Natural killer cell (primary cell): ENCODE measurements at places on chromosomes 1 and 21.

DNA sequence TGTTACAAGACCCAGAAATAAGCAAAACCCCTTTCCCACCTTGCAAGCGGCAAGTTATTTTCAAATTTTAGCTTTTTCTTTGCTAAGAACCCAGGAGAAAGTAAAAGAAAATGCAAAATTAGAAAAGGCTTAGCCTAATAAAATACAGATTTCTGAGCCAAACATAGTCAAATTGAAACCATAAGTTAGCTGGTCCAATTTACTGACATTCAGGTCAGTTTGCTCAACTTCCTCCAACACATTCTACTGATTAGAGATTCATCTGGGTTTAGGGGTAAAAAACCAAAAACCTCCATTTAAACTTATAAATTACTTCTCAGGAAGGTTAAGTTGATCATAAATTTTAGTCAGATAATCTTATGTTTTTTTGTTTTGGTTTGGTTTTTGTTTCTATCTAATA, 701.8 kb upstream of the CXADR start:
- no peaks in the 10 kb centered on the region for H3K4me1 ChIP-seq
- DNase-seq, result no peak
- no peaks in the 10 kb centered on the region for H3K27me3 ChIP-seq
- no peak overlapping the region for H3K4me3 ChIP-seq
- no peak overlapping the region for H3K27ac ChIP-seq

- H3K36me3 ChIP-seq, result peaks cover under 1% of the 10 kb centered on the region
- peak; percentile 3 for DNase-seq
- no peak overlapping the region for H3K27ac ChIP-seq
- H3K27me3 ChIP-seq, result no peaks in the 10 kb centered on the region
- peaks cover 19% of the 10 kb centered on the region for H3K4me1 ChIP-seq
Measured at GRCh38 chr1:70355920-70356319, 1.4 kb upstream of the ANKRD13C start.

DNA sequence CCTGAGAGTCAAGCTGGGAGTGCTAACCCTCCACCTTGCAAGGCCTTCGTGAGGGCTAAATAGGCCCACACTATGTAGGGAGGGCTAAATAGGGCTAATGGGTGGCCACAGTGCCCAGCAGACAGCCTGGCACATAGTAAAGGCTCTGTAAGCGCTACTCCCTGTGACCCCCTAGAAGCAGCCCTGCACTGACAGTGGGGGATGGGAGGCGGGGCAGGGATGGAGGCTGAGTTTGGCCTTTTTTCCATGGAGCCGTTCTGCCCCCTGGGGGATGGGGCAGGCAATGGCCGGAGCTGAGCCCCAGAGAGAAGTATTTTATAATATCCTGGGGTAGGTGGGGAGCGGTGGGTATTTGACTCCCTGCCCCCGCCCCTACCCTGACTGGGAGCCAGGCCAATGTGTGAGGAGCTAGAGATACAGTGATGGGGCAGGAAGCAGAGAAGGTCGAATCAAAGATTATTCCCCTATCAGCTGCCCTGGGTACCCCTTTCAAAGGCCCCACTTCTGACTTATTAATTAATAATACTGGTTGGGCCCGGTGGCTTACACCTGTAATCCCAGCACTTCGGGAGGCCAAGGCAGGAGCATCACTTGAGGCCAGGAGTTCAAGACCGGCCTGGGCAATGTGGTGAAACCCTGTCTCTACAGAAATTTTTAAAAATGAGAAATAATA, 42.3 kb downstream of the LACTBL1 start:
- no peak overlapping the region for H3K27ac ChIP-seq
- DNase-seq, result peak; percentile 33
- H3K27me3 ChIP-seq, result no peaks in the 10 kb centered on the region
- no peak overlapping the region for H3K4me3 ChIP-seq
- no peaks in the 10 kb centered on the region for H3K4me1 ChIP-seq

GRCh38 chr1:156625436-156626078, 6.3 kb downstream of the HAPLN2 start:
- H3K4me1 ChIP-seq, result peaks cover 23% of the 10 kb centered on the region
- H3K4me3 ChIP-seq, result no peak overlapping the region
- H3K27ac ChIP-seq, result no peak overlapping the region
- H3K27me3 ChIP-seq, result peaks cover 30% of the 10 kb centered on the region
- no peaks in the 10 kb centered on the region for H3K36me3 ChIP-seq

DNA sequence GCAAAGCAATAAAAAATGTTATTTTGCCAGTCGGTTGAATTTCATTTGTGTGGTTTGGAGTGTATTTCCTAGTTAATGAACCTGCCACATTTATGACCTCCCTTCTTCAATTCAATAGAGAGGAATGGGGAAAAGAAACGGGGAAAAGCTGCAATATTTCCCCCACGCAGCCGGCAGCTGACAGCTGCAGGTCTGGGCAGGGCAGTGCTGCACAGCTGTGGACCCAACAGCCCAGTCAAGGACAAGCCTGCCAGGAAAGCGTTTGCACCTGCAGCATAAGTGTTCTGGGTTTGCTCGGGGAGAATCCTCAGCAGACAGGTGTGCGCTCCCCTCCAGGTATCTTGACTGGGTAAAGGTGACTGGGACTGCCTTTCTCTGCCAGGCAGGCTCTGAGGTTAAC, 53.4 kb downstream of the FBXO2 start:
- no peak for DNase-seq
- no peaks in the 10 kb centered on the region for H3K4me1 ChIP-seq
- no peak overlapping the region for H3K27ac ChIP-seq
- no peak overlapping the region for H3K4me3 ChIP-seq

DNA sequence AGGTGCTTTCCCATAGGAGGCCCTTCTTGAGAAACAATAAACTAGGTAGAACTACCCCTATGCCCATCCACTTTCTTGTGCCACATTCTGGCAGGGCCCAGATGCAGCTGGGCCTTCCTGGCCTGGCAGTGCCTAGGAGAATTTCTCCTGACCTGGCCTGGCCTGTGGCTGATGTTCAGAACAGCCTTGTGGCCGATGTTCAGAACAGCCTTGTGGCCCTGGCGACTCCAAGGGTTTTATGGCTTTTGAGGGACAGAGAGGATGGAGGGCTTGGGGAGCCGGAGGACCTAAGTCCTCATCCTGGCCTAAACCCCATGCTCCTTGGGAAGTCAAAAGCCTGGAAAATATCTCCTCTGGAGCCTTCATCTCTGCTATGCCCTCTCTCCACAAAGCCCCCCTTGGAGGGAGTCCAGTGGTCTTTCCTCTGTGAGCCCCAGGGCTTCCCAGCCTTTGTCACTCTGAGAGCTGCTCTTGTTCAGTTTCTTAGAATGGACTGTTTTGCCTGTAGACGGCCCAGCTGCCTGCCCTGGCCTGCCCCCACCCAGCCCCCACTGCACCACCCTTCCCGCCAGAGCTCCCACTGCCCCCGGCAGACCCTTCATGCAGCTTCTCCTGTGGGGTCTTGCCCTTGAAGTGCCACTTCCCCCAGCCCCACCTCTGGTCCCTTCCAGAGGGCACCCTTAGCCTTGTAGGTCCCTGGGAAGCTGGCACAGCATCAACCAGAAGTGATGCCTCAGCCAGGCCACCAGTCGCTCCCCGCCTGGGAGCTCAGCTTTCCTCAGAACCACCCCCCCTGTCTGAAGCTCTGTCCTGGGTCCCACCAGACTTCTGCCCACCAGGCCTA, 7.0 kb downstream of the GPR37L1 start:
- no peak overlapping the region for H3K4me3 ChIP-seq
- DNase-seq, result no peak
- H3K27me3 ChIP-seq, result no peaks in the 10 kb centered on the region

DNA sequence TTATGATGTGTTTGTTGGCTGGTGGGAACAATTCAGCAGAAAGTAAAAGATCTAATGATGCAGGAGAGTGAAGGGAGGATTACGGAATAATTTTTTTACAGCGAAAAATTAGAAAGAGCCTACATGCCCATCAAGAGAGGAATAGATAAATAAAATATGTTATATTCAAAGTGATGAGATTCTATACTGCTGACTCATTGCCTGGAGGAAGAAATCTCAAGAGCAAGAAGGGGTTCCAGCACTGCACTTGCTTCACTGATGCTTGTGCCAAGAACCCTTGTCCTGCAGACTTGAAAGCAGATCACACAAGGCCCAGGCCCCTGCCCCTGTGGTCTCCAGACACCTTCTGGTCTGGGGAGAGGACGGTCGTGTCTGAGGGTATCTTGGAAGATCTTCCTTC, 295.1 kb upstream of the POU3F1 start:
- no peaks in the 10 kb centered on the region for H3K4me1 ChIP-seq
- H3K36me3 ChIP-seq, result no peaks in the 10 kb centered on the region
- H3K27ac ChIP-seq, result no peak overlapping the region
- no peaks in the 10 kb centered on the region for H3K27me3 ChIP-seq
- H3K4me3 ChIP-seq, result no peak overlapping the region
- DNase-seq, result no peak

DNA sequence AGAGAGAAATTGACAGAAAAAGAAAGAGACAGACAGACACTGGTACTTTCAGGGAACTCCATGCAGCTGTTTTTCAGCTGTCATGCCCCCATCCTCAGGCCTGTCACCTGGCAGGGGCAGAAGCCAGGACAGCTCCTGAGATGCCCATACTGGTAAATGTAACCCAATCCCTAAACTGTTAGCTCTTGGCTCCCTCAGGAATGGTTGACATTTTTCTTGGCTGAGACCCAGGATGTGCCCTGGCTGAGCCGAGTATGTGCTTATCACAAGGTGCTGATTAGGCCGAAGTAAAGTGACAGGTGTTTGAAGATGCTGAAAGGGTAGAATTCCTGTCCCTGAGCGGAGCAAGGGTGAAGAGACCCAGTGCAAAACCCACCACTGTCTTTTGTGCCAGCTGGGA, 50.7 kb downstream of the PGM1 start:
- no peaks in the 10 kb centered on the region for H3K4me1 ChIP-seq
- no peak for DNase-seq
- no peak overlapping the region for H3K4me3 ChIP-seq

GRCh38 chr1:75136921-75137641, 2.9 kb downstream of the LHX8 start:
- H3K4me3 ChIP-seq, result no peak overlapping the region
- H3K27me3 ChIP-seq, result peaks cover 43% of the 10 kb centered on the region
- H3K27ac ChIP-seq, result no peak overlapping the region
- no peaks in the 10 kb centered on the region for H3K36me3 ChIP-seq
- H3K4me1 ChIP-seq, result peaks cover 7% of the 10 kb centered on the region

- DNase-seq, result no peak
- H3K36me3 ChIP-seq, result no peaks in the 10 kb centered on the region
- H3K4me1 ChIP-seq, result peaks cover 9% of the 10 kb centered on the region
- H3K27ac ChIP-seq, result no peak overlapping the region
- no peak overlapping the region for H3K4me3 ChIP-seq
Measured at GRCh38 chr21:42361286-42361685, 5.0 kb downstream of the TFF1 start.

- peaks cover 2% of the 10 kb centered on the region for H3K36me3 ChIP-seq
- H3K27me3 ChIP-seq, result no peaks in the 10 kb centered on the region
- no peak overlapping the region for H3K27ac ChIP-seq
- no peaks in the 10 kb centered on the region for H3K4me1 ChIP-seq
- no peak overlapping the region for H3K4me3 ChIP-seq
Measured at GRCh38 chr1:202221911-202222909, 28.6 kb downstream of the LGR6 start.

- DNase-seq, result no peak
- no peak overlapping the region for H3K27ac ChIP-seq
- H3K36me3 ChIP-seq, result no peaks in the 10 kb centered on the region
- no peaks in the 10 kb centered on the region for H3K4me1 ChIP-seq
Measured at GRCh38 chr1:22750685-22751051, 40.0 kb downstream of the EPHB2 start.

DNA sequence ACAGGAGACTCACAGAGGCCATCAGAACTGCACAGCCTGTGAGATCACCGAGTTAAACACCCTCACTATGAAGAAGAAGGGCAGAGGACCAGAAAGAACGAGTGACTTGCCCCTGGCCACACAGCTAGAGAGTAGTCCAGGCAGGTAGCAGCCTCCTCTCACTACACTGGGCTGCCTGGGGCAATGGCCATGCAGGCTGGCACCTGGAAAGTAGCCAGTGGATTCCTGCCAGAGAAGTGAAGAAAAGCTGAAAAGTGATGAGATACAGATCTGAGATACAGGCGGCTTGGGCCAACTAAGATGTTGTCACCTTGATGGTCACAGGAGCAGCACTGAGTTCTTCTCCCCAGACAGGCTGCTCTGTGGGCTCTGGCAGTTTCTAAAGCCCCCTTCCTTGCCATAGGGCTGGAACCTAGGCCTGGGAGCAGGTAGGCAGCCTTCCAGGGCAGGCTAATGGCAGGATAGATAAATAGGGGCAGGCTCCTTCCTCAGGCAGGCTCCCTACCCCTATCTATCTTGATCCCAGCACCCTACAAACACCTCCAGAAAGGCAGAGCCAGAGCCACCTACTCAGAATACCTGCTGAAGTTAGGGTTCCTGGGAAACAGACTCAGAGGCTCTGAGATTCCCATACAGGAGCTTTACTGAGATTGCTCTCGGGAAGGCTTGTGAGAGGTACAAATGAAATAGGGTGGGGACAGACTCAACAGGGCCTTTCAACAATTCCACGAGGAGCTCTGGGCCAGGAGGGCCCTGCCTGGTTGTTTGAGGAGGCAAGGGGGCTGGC, 106.3 kb downstream of the BEND5 start:
- H3K36me3 ChIP-seq, result no peaks in the 10 kb centered on the region
- no peaks in the 10 kb centered on the region for H3K4me1 ChIP-seq

GRCh38 chr1:235450433-235450832, 53.8 kb downstream of the B3GALNT2 start:
- no peaks in the 10 kb centered on the region for H3K27me3 ChIP-seq
- no peak overlapping the region for H3K4me3 ChIP-seq
- H3K4me1 ChIP-seq, result no peaks in the 10 kb centered on the region
- no peak for DNase-seq

DNA sequence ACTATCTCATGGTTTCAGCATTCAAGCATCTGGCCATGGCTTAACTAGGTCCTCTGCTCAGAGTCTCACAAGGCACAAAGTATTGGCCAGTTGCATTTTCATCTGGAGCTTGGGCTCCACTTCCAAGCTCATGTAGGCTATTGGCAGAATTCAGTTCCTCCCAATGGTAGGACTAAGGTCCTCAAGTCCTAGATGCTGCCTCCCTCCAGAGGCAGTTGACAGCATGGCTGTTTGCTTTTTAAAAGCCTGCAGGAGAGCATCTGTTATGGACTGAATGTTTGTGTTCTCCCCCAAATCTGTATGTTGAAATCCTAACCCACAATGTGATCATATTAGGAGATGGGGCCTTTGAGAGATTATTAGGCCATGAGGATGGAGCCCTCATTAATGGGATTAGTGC, 38.0 kb upstream of the HLX start:
- no peak overlapping the region for H3K4me3 ChIP-seq
- no peak for DNase-seq
- no peaks in the 10 kb centered on the region for H3K36me3 ChIP-seq
- no peak overlapping the region for H3K27ac ChIP-seq
- H3K27me3 ChIP-seq, result no peaks in the 10 kb centered on the region

DNA sequence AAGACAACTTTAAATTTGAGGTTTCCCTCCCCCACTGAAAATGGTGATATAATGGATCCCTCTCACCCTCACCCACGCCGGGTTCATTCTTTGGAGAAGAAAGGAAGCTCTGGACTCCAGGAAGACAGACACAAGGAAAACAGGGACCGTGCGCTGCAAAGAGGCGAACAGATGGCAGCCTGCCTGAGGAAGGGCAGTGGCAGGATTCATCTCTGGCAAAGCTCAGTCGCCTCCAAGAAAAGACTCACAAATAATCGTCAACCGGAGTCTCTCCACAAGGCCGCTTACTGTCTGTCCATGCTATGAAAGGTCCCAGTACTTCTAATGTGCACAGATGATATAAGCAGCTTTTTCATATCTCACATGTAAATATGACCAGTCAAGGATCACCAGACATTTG, 110.3 kb downstream of the TIAM1 start:
- H3K4me3 ChIP-seq, result no peak overlapping the region
- H3K27ac ChIP-seq, result no peak overlapping the region
- no peaks in the 10 kb centered on the region for H3K36me3 ChIP-seq
- peaks cover 6% of the 10 kb centered on the region for H3K4me1 ChIP-seq
- H3K27me3 ChIP-seq, result no peaks in the 10 kb centered on the region
- DNase-seq, result no peak
